ENCODE measurements at places on chromosomes 6 and 20.
A peak's percentile ranks its signal among the peaks of the same experiment; 100 is the strongest.

DNA sequence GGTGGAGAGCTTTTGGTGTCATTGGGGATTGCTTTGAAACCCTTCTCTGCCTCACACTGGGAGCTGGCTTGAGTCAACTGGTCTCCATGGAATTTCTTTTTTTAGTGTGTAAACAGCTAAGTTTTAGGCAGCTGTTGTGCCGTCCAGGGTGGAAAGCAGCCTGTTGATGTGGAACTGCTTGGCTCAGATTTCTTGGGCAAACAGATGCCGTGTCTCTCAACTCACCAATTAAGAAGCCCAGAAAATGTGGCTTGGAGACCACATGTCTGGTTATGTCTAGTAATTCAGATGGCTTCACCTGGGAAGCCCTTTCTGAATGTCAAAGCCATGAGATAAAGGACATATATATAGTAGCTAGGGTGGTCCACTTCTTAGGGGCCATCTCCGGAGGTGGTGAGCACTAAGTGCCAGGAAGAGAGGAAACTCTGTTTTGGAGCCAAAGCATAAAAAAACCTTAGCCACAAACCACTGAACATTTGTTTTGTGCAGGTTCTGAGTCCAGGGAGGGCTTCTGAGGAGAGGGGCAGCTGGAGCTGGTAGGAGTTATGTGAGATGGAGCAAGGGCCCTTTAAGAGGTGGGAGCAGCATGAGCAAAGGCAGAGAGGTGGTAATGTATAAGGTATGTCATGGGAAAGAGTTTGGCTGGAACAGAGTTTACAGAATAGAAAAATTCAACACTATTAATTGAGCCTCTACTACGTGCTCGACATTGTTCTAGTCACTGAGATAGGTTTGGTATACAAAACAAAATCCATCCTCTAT lies 31.2 kb downstream of the SRSF3 start:
- H3K4me3 ChIP-seq = no peak overlapping the region
- H3K27me3 ChIP-seq = peaks cover 3% of the 10 kb centered on the region
- DNase-seq = no peak
- no peak overlapping the region for H3K27ac ChIP-seq

DNA sequence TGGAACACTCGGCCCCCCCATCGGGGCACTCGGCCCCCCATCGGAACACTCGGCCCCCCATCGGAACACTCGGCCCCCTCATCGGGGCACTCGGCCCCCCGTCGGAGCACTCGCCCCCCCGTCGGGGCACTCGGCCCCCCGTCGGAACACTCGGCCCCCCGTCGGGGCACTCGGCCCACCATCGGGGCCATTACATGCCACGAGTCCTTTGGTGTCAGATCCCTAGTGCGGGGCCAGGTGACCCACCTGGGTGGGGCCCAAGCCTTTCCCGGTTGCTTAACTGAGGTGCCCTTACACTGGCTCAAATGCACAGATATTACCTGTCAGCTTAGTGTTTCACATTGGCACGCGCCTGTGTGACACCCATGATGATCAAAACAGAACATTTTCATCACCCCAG lies 95.9 kb downstream of the TAF4 start:
- no peak for DNase-seq
- no peak overlapping the region for H3K27ac ChIP-seq
- H3K36me3 ChIP-seq = peaks cover 23% of the 10 kb centered on the region
- no peak overlapping the region for H3K4me3 ChIP-seq
- H3K27me3 ChIP-seq = peaks cover 23% of the 10 kb centered on the region

GRCh38 chr6:151807513-151808370 lies at the start of gene ESR1:
Gene ESR1 (plus strand): TSS chr6:151807682. CDS start chr6:151807913, 231 bp downstream.
- peak; percentile 27 for DNase-seq
- peak within 1 kb of the TSS; percentile 66 for H3K4me3 ChIP-seq
- H3K27me3 ChIP-seq = peaks cover 66% of the 10 kb centered on the region
- H3K27ac ChIP-seq = no peak within 1 kb of the TSS
- H3K36me3 ChIP-seq = peaks cover 5% of the 10 kb centered on the region

GRCh38 chr6:142334294-142334693 lies 32.5 kb downstream of the ADGRG6 start:
- H3K4me3 ChIP-seq = no peak overlapping the region
- no peak overlapping the region for H3K27ac ChIP-seq
- H3K4me1 ChIP-seq = peaks cover 12% of the 10 kb centered on the region

- H3K27ac ChIP-seq = no peak overlapping the region
- no peak overlapping the region for H3K4me3 ChIP-seq
- H3K36me3 ChIP-seq = no peaks in the 10 kb centered on the region
- peaks cover 12% of the 10 kb centered on the region for H3K4me1 ChIP-seq
- peaks cover 12% of the 10 kb centered on the region for H3K27me3 ChIP-seq
- no peak for DNase-seq
Observed at GRCh38 chr6:17904491-17905120, 82.8 kb downstream of the KIF13A start.

DNA sequence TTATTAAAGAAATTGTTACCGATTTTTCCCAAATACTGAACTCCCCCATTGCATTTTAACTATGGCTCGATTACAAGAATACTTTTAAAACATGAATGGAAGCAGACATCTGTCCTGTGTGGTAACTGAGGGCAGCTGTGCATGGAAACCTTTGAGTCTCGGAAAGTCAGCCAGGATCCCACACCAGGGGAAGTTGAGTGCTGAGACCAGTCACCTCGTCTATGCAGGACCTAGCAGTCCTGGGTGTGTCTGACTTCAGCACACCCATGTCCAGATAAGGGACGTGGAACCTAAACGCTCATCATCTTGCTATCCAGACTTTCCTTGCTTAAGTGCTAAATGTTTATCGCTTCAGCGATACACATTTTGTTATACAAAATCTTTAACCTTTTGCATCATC lies 6.1 kb downstream of the RIN2 start:
- DNase-seq = no peak
- peaks cover 15% of the 10 kb centered on the region for H3K27me3 ChIP-seq

GRCh38 chr6:107847844-107848802 lies 24.0 kb upstream of the SCML4 start:
- DNase-seq = peak; percentile 85
- peaks cover 35% of the 10 kb centered on the region for H3K4me1 ChIP-seq
- H3K36me3 ChIP-seq = peaks cover 2% of the 10 kb centered on the region
- H3K27ac ChIP-seq = peak overlapping the region; percentile 64
- H3K4me3 ChIP-seq = peak overlapping the region; percentile 71

GRCh38 chr6:110239526-110240274 lies 59.5 kb downstream of the CDC40 start:
- H3K4me1 ChIP-seq = peaks cover 2% of the 10 kb centered on the region
- H3K27ac ChIP-seq = no peak overlapping the region
- no peaks in the 10 kb centered on the region for H3K27me3 ChIP-seq
- H3K4me3 ChIP-seq = no peak overlapping the region

DNA sequence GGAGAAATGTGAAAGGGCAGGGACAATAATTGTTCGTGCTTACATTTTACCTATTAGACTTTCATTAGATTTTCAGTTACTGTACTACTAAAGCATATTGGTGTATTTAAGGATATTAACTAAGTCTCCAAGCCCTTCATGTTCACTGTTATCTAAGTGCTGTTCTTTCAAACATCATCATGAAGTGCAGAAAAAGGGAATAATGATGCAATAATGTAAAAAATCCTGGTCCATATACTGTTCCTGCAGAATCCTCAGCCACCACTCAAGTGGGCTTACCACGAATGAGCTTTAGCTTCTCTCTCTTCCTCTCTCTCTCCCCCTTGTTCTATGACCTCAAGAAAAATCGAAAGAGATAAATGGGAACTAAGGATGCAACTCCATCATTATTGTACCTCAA lies 600.7 kb downstream of the UTRN start:
- H3K27me3 ChIP-seq = peaks cover 4% of the 10 kb centered on the region
- no peaks in the 10 kb centered on the region for H3K4me1 ChIP-seq
- H3K4me3 ChIP-seq = no peak overlapping the region
- DNase-seq = no peak

GRCh38 chr6:14472986-14473337 lies 355.4 kb downstream of the CD83 start:
- peaks cover 2% of the 10 kb centered on the region for H3K36me3 ChIP-seq
- no peaks in the 10 kb centered on the region for H3K27me3 ChIP-seq
- no peak overlapping the region for H3K4me3 ChIP-seq

GRCh38 chr6:121857551-121857950 lies 422.1 kb downstream of the GJA1 start:
- H3K36me3 ChIP-seq = no peaks in the 10 kb centered on the region
- H3K27ac ChIP-seq = no peak overlapping the region
- DNase-seq = no peak
- H3K27me3 ChIP-seq = no peaks in the 10 kb centered on the region
- no peak overlapping the region for H3K4me3 ChIP-seq

DNA sequence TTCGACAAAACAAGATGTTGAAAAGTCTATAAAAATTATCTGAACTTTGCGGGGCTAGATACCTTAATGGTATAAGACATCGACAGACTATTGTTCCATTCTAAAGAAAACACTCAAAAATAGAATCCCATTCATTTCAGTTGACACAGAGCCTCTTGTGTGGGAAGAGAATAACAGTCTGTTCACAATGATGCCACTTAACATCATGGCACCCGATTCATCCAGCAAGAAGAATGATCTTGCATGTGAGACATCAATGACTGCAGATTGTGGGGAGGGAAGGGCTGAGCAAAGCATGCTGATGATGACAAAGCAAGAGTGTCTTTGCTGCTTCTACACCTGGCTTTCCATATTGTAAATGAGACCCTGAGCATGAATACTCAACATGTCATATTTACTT lies 49.7 kb upstream of the ARMH2 start:
- peak overlapping the region; percentile 11 for H3K27ac ChIP-seq
- H3K4me3 ChIP-seq = no peak overlapping the region
- H3K27me3 ChIP-seq = no peaks in the 10 kb centered on the region
- H3K36me3 ChIP-seq = peaks cover 90% of the 10 kb centered on the region
- DNase-seq = no peak
- peaks cover 31% of the 10 kb centered on the region for H3K4me1 ChIP-seq

- DNase-seq = no peak
- H3K4me1 ChIP-seq = peaks cover 22% of the 10 kb centered on the region
- H3K36me3 ChIP-seq = peaks cover 2% of the 10 kb centered on the region
- peaks cover 26% of the 10 kb centered on the region for H3K27me3 ChIP-seq
- no peak overlapping the region for H3K27ac ChIP-seq
Observed at GRCh38 chr20:45342855-45343531, 5.2 kb downstream of the SDC4 start.

DNA sequence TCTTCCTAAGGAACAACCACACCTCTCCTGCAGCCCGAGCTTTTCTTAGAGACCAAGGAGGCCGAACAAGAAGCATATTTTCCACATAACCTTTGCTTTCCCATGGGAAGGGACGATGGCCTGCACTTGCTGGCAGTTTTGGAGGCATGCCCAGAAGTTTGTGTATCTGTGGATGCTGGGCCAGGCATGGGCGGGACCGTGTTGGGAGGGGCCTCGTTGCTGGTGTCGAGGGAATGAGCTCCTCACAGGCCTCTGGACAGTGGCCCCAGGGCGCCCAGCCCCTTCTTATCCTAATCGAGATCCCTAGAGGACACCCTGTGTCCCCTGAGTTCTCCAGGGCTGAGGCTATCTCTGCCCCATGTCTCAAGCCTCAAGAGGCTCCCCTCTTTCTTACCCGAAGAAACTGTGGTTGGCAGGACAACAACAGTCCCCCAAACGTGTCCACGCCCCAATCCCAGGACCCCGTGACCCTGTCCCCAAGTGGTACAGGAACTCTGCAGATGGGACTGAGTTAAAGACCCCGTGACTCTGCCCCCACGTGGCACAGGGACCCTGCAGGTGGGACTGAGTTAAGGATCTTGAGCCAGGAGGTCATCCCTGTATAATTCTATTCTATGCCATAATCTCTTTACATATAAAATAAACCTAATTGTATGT lies 99.5 kb upstream of the BHLHE23 start:
- no peaks in the 10 kb centered on the region for H3K36me3 ChIP-seq
- peaks cover 11% of the 10 kb centered on the region for H3K4me1 ChIP-seq
- no peak for DNase-seq
- no peak overlapping the region for H3K27ac ChIP-seq
- H3K4me3 ChIP-seq = no peak overlapping the region

GRCh38 chr6:63418741-63419140 lies 99.0 kb upstream of the LGSN start:
- no peak for DNase-seq
- H3K4me1 ChIP-seq = no peaks in the 10 kb centered on the region
- H3K4me3 ChIP-seq = no peak overlapping the region
- H3K27me3 ChIP-seq = no peaks in the 10 kb centered on the region

DNA sequence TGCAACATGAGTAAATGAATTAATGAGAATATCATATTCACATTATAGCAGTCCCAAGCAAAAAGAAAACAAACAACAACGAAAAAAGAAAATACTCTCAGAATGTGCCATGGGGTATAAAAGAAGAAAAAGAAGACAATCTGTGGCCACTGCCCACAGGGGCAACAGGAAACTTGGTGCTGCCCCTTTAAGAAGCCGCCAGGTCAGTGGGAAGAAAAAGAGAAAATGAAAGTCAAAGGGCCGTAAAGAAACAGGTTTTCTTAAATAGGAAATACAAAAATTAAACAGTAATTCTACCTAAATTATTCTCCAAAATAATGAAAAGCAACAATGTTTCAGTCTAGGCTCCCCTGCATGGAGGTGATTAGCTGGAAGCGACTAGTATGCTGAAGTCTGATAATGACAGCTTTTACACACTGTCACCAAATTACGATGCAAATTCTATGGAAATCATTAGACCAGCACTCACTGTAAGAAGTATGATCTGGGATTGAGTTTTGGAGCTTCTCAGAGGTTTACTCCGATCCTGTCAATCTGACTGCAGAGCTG lies 23.6 kb downstream of the GMDS start:
- H3K4me1 ChIP-seq = peaks cover 21% of the 10 kb centered on the region
- peak overlapping the region; percentile 81 for H3K4me3 ChIP-seq
- peak; percentile 33 for DNase-seq

DNA sequence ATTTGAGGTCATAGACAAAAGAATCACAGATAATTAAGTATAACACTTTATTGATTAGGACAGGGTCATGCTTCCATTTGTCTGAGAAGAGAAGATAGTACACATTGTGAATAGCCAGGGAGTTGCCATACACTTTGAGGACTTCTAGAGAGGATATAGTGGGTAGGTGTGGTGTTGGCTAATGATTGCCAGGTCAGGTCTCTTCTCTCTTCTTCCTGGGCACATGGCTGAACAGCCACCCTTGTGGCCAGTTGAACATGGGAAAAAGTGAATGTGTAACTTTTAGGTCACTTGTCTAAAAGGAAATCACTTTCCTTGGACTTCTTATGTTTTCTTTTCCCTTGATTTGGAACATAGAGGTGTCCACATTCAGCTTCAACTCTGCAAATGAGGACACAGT lies 772.1 kb upstream of the MAP3K7 start:
- no peak overlapping the region for H3K4me3 ChIP-seq
- H3K4me1 ChIP-seq = no peaks in the 10 kb centered on the region
- no peak for DNase-seq
- no peaks in the 10 kb centered on the region for H3K36me3 ChIP-seq
- H3K27me3 ChIP-seq = no peaks in the 10 kb centered on the region

DNA sequence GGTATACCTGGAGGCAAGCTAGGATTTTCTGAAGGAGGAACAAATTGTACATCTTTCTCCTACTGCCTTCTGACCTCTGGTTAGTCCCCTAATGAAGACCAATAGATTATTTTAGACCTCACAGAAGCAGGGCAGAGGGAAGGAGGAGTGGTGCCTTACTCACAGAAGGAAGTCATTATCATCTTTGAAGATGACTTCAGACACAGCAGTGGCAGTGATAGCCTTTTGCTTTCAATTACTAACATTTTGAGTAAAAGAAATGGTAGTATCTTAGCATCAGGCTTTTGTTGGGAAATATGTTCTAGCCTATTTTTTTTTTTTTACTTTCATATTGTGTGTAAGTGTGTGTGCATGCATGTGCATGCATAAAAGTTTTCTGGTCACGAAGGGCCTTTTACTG lies 164.2 kb upstream of the PLN start:
- DNase-seq = no peak
- H3K27me3 ChIP-seq = no peaks in the 10 kb centered on the region
- no peak overlapping the region for H3K27ac ChIP-seq
- H3K4me1 ChIP-seq = no peaks in the 10 kb centered on the region
- no peaks in the 10 kb centered on the region for H3K36me3 ChIP-seq

Data from activated naive CD4-positive, alpha-beta T cell treated with anti-CD3 and anti-CD28 coated beads, Interleukin-2, amount 10 ng/mL, durations not matched to agents 7 days and 5 days (primary cell).